ENCODE measurements at places on chromosomes 1 and 21.

DNA sequence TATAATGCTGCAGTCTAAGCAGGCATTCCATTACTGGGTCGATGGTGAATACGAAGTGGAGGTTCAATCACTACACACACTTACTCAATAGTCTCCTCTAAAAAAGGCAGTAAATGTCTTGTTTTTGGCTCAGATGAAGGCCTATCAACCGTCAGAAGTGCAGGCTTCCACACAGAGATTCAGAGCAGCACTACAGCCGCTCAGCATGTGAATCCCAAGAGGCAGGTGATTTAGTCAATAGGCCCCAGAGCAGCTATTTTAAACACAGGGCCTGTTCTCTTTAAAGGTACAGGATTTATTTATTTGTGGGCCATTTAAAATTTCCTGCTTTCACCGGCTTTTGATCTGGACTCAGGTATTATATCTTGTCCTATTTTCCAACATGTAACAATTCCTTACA lies 293.7 kb downstream of the RGS7 start:
- DNase-seq, result no peak

GRCh38 chr1:47962750-47963492 lies 34.3 kb downstream of the TRABD2B start:
- DNase-seq, result no peak

- DNase-seq, result no peak
These were observed 63.3 kb downstream of the FGGY start for GRCh38 chr1:59360170-59360569.

GRCh38 chr21:35943752-35944151 lies 116.6 kb downstream of the SETD4 start:
- DNase-seq, result no peak

DNA sequence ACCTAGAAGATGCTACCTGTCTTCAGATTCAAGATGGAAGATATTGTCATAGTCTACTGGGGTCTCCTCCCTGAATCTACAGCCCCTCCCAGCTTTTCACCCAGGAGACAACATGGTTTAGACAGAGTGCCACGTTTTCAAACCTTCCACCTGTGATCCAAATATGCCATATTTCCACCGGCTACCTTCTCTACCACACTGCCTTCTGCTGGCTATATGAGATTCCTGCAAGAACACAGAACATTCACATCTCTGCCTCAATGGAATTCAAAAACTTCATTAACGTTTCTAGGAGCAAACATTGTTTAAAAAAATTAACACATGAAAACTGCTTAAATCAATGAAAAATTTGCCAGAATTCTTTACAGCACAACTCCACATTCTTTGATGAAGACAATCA lies 12.9 kb upstream of the LELP1 start:
- DNase-seq, result no peak

DNA sequence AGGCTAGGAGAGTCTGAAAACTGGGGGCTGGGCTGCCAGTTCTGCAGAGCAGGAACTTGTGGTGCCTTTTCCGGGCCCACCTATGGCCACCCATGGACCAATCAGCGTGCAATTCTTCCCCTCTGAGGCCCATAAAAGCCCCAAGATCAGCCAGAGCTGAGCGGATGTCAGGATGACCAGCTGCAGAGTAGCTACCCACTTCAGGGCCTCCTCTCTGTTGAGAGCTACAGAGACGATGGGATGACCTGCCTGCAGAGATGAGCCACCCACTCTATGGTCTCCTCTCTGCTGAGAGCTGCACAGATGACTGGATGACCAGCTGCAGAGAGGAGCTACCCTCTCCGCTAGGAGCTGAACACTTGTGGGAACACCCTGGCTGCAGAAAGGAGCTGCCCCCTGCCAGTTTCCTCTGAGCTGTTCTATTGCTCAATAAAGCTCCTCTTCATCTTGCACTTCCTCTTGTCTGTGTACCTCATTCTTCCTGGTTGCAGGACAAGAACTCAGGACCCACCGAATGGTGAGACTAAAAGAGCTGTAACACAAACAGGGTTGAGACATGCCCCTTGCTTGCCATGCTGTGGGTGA lies 12.8 kb upstream of the AADACL4 start:
- DNase-seq, result no peak

DNA sequence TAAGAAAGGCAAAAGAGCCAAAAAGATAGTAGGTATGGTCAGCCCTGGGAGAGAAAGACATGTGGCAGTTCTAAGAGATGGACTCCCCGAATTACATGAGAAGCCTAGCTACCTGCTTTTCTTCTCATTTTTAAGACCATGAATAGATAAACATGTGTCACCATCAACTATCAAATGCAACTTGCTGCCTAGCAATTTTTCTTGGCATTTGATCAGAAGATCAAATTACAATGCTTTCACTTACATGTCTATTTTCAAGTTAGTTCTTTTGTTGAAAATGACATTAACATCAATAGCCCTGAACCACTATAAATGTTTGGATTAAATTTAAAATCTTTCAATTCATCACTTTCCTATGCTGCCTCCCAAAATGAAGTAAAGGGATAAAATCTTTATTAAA lies 212.3 kb downstream of the HHIPL2 start:
- no peak for DNase-seq

GRCh38 chr1:111624382-111624781 lies 4.8 kb downstream of the RAP1A start:
- DNase-seq, result no peak

DNA sequence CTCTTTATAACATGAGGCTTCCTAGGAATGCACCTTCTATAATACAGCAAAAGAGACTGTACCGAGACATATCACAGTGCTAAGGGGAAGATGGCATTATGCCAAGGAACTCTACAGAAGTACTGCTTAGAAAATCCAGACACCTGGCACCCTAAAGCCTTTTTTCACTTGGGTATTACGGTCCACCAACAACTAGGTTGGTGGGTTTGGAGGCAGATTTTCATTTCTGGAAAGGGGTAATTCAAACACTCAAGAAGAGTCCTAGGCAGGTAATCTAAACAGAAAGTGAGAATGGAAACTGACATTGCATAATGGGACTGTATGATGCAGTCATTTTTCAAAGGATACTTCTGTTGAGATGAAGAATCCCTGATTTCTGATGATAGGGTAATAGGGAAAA lies 19.6 kb downstream of the SCMH1 start:
- no peak for DNase-seq
